ENCODE measurements at places on chromosomes 11 and 22. TPM values are rescaled to one million over a fixed set of nuclear protein-coding genes. Genes with fewer than 3 reads are reported as not detected.

MGAT3 gene
- 15.5 TPM for total RNA-seq

JAML gene
- 122 TPM for total RNA-seq

DNA sequence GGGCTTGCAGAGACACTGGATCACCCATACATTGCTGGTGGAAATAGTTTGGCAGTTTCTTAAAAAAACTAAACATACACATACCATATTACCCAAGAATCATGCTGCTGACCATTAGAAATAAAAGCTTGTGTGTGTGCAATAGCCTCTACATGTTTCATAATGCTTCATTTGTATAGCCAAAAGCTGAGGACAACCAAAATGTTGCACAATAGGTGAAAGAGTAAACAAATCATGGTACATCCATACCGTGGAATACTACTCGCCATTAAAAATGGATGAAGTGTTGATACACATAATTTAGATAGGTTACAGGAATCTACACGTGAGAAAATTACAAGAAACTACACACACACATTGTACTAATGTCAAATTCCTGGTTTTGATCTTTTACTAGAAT, 6.5 kb downstream of the KBTBD3 start:
- DNase-seq = no peak
- H3K4me3 ChIP-seq = no peak overlapping the region
- H3K27ac ChIP-seq = no peak overlapping the region
- peaks cover 8% of the 10 kb centered on the region for H3K4me1 ChIP-seq
- H3K27me3 ChIP-seq = no peaks in the 10 kb centered on the region
- H3K36me3 ChIP-seq = peaks cover 5% of the 10 kb centered on the region

DNA sequence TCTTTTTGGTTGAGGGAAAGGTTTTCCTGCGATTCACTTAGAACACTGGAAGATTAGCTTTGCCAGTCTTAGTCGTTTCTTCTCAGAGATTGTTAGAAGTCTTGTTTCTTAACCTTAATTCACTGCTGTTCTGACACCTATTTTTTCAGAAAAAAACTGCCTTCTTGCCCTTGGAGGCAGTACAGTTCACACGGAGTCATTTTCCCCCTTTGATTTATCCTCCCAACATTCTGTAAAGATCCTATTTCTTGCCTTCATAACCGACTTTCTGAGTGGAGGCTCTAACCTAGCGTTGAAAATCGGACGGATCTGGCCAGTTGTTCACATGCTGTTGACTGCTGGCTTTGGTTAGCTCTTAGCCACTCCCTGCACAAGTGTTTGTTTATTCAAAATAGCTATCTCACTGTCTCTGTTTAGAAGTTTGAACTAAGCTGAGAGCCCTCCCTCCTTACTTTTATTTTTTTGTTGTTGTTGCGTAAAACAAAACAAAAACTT, 737 bp downstream of the BCL2L13 start:
- DNase-seq = peak; percentile 49
- peaks cover 35% of the 10 kb centered on the region for H3K4me1 ChIP-seq
- H3K27ac ChIP-seq = peak overlapping the region; percentile 97
- peak overlapping the region; percentile 88 for H3K4me3 ChIP-seq
- peaks cover 10% of the 10 kb centered on the region for H3K36me3 ChIP-seq

- H3K27ac ChIP-seq = no peak overlapping the region
- no peaks in the 10 kb centered on the region for H3K4me1 ChIP-seq
- H3K27me3 ChIP-seq = no peaks in the 10 kb centered on the region
- DNase-seq = no peak
- H3K4me3 ChIP-seq = no peak overlapping the region
- H3K36me3 ChIP-seq = no peaks in the 10 kb centered on the region
Observed at GRCh38 chr11:27611390-27611789, 88.9 kb downstream of the BDNF start.

GRCh38 chr22:19723983-19724827, 866 bp downstream of the GP1BB start:
- DNase-seq = no peak
- H3K27ac ChIP-seq = no peak overlapping the region
- H3K27me3 ChIP-seq = peaks cover 47% of the 10 kb centered on the region
- H3K36me3 ChIP-seq = no peaks in the 10 kb centered on the region
- peaks cover 4% of the 10 kb centered on the region for H3K4me1 ChIP-seq

DNA sequence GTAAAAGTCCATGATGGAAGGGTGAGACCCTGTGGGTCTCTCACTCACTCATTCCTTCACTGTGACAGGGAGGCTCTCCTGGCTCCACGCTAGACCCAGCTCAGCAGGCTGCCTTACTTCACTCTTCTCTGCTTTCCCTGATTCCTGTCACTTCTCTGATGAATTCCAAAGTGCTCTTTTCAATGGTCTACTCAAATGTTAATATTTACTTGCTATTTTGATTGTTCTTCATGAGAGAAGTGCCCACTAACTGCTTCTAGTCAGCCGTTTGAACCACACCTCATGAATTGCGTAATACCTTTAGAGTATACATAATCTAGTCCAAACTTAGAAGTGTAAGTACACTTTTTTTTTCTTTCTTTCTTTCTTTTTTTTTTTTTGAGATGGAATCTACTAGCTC, 1350.2 kb upstream of the RAG2 start:
- H3K27me3 ChIP-seq = no peaks in the 10 kb centered on the region
- H3K36me3 ChIP-seq = no peaks in the 10 kb centered on the region
- DNase-seq = no peak
- H3K4me1 ChIP-seq = no peaks in the 10 kb centered on the region

GRCh38 chr11:45974806-45975205, 52.4 kb downstream of the LARGE2 start:
- no peak for DNase-seq
- H3K4me1 ChIP-seq = no peaks in the 10 kb centered on the region
- no peak overlapping the region for H3K27ac ChIP-seq
- no peak overlapping the region for H3K4me3 ChIP-seq

GRCh38 chr11:19769820-19770219, 57.2 kb downstream of the NAV2 start:
- H3K27me3 ChIP-seq = peaks cover 23% of the 10 kb centered on the region
- no peak for DNase-seq
- peaks cover 2% of the 10 kb centered on the region for H3K4me1 ChIP-seq
- H3K4me3 ChIP-seq = no peak overlapping the region
- H3K27ac ChIP-seq = no peak overlapping the region

DNA sequence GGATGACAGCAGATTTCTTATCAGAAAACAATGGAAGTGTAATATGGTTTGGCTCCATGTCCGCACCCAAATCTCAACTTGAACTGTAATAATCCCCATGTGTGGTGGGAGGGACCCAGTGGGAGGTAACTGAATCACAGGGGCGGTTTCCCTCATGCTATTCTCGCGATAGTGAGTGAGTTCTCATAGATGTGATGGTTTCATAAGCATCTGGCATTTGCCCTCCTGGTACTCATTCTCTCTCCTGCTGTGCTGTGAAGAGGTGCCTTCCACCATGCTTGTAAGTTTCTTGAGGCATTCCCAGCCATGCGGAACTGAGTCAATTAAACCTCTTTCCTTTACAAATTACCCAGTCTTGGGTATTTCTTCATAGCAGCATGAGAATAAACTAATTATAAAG, 81.0 kb upstream of the SCUBE2 start:
- H3K36me3 ChIP-seq = peaks cover 66% of the 10 kb centered on the region
- H3K27me3 ChIP-seq = no peaks in the 10 kb centered on the region
- no peak overlapping the region for H3K27ac ChIP-seq
- peaks cover 14% of the 10 kb centered on the region for H3K4me1 ChIP-seq

DNA sequence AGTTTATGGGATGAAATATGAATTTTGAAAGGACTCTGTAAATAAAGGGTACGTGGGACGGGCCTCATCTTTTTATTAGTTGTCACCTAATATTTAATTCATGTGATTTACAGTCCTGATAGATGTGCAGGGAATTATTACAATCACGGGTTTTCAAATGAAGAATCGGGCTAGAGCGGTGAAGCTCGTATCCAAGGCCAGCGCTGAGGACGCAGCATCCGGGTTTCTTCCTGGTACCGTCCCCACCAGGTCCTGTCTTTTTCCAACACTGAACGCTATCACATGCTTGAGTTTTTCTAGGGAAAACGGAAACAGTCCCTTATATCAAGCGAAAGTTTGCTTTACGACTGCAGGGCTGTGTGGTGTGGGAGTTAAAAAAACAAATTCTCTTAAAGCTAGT, 787 bp downstream of the SMDT1 start:
- peak; percentile 25 for DNase-seq
- peaks cover 31% of the 10 kb centered on the region for H3K4me1 ChIP-seq
- peak overlapping the region; percentile 96 for H3K27ac ChIP-seq
- H3K4me3 ChIP-seq = peak overlapping the region; percentile 96
